ENCODE measurements at places on chromosomes 7 and 10.
A peak's percentile ranks its signal among the peaks of the same experiment; 100 is the strongest.

DNA sequence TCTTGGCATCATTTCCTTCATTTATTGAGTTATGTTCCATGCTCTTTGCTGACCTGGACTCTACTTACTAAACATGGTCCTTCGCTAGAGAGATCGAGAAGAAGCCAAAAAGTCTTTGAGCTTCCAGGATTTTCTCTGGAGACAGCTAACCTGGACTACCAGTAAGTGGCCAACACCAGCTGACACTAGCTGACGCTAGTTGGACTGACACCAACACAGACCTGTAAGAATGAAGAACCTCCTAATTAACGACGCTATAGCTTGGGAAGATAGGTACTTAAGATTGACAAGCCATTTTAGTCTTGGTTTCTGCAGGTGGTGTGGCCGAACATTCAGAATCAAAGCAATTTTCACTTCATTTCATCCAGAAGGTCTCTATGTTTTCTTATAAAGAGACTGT lies 66.4 kb downstream of the GALNT17 start:
- DNase-seq: no peak

DNA sequence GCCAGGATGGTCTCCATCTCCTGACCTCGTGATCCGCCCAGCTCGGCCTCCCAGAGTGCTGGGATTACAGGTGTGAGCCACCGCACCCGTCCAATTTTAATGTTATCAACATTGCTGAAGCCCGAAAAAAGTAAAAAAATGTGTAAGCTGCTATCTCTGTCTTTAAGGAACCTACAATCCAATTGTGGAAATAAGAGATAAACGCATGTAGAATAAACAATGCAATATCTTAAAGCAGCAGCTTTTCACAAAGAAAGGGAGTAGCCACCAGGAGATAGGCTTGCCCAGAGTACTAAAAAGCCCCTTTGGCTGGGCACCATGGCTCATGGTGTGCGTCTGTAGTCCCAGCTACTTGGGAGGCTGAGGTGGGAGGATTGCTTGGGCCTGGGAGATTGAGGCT lies 282.9 kb upstream of the LYZL1 start:
- DNase-seq: no peak

GRCh38 chr10:96212911-96213310 lies 58.5 kb downstream of the BLNK start:
- DNase-seq: no peak

- peak; percentile 70 for DNase-seq
These were observed 49.6 kb upstream of the SMNDC1 start for GRCh38 chr10:110354322-110354766.

DNA sequence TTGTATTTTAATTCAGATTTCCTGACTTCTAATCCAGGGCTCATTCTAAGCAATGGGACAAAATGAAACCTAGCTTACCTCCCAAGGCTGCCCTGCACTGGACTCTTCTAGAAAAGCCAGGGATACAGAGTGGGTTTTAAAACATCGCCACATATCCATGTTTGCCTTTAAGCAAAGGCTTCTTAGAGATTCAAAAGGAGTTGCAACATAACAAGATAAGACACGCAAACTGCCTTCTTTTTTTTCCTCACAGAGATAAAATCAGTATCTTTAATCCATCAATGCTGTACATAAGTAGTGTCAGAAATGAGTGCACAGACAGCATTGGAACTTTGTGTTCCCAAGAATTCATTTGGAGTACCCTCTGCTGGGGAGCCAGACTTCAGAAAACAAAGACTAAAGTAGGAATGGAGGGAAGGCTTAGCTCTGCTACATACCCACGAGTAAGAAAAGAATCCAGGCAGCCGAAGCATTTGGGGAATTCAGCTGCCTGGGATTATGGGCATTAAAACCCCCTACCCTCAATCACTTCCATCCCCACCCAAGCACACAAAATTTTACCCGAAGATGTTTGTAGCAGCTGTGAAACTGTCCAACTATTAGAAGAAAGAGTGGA lies 427.8 kb downstream of the ARL4A start:
- no peak for DNase-seq

DNA sequence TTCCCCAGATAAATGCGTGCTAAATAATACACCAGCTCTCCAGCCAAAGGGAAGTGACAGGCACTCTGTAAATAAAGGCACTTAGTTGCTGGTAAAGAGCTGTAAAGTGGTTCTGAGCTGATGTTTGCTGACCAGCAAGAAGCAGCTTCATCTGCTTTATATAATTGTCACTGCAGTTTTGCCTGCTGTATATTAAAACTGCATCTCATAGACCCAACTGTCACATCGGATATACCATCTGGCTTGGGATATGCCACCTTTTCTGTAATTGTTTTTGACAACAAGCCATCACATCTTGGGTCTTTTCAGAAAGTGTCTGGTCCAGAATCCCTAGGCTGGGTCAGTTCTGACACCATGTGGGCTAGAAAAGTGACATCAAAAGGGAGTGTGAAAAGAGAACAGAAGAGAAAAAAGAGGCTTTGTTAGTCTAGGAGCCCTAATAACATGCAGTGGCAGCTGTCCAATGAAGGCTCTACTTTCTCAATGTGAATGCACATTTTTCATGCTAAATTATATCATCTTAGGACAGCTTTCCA lies 697.6 kb downstream of the KCNMA1 start:
- no peak for DNase-seq

GRCh38 chr7:16609842-16610450 lies 35.6 kb downstream of the ANKMY2 start:
- DNase-seq: no peak

DNA sequence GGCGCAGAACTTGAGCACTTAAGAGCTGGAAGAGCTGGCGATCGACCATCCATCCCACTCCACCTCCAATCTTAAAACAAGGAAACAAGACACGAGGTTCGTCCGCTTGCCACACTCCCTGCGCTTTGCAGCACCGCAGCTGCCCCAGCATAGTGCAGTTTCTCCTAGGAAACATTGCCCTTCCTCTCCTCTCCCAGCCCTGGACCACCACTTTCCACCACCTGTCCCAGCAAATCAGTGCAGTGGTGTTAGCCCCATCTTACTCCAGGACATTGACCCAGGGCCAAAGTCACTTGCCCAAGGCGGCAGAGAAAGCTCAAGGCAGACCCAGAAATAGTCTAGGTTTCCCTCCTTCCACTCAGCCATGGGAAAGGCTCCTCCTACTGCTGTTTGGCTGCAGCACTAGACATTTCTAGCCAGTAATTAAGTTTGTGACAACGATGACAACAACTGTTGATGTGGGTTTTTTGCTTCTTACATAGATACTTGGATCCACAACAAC lies 1.5 kb upstream of the PARD3 start:
- DNase-seq: no peak

GRCh38 chr10:119367841-119368549 lies 160.6 kb downstream of the GRK5 start:
- DNase-seq: no peak

- no peak for DNase-seq
These were observed 32.9 kb downstream of the TMEM168 start for GRCh38 chr7:112757337-112757736.

GRCh38 chr7:33054261-33054964 lies 8.2 kb downstream of the NT5C3A start:
- DNase-seq: no peak

- no peak for DNase-seq
These were observed 13.1 kb downstream of the SDHAF3 start for GRCh38 chr7:97130417-97131139.

DNA sequence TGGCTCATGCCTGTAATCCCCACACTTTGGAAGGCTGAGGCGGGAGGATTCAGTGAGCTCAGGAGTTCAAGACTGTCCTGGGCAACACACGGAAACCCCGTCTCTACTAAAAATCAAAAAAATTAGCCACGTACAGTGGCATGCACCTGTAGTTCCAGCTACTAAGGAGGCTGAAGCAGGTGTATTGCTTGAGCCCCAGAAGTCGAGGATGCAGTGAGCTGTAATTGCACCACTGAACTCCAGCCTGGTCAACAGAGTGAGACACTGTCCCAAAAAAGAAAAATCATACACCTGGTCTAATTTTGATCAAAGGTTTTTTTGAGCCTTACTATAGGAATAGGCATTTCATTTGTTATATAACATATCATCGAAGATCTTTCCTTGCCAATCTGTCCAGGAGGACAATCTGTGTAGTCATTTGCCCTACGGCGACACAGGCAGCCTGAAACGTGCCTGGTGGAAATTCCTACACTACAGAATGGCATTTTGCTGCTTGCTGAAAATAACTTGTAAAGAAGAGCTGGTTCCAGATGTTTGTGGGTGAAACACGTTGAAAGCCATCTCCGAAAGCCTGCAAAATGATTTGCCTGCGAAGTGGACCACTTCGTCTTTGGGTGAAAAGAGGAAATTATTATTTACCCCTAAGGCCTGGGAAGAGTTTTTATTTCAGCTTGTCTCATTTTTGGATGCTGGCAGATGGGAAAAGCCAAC lies 31.3 kb upstream of the GDI2 start:
- peak; percentile 24 for DNase-seq

DNA sequence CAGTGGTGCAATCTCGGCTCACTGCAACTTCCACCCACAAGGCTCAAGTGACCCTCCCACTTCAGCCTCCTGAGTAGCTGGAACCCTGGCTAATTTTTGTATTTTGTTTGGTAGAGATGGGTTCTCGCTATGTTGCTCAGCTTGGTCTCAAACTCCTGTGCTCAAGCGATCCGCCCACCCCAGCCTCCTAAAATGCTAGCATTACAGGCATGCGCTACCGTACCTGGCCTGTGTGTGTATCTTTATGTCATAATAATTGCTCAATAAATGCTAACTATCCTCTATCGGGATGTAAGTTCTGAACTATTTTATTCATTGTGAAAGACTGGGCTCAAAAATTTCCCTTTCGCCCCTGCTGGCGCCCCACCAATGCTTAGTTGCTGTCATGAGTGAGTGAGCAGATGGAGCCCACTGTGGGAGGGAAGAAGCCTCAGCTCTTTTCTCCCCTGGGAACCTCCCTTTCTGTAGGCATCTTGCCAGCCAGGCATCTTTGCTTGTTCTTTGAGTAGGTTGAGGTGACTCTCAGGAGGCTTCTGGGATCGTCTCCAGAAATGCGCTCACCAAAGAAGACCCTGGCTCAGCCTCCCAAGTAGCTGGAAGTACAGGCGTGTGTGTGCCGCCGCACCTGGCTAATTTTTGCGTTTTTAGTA lies 38.3 kb downstream of the CAMK1D start:
- DNase-seq: no peak

DNA sequence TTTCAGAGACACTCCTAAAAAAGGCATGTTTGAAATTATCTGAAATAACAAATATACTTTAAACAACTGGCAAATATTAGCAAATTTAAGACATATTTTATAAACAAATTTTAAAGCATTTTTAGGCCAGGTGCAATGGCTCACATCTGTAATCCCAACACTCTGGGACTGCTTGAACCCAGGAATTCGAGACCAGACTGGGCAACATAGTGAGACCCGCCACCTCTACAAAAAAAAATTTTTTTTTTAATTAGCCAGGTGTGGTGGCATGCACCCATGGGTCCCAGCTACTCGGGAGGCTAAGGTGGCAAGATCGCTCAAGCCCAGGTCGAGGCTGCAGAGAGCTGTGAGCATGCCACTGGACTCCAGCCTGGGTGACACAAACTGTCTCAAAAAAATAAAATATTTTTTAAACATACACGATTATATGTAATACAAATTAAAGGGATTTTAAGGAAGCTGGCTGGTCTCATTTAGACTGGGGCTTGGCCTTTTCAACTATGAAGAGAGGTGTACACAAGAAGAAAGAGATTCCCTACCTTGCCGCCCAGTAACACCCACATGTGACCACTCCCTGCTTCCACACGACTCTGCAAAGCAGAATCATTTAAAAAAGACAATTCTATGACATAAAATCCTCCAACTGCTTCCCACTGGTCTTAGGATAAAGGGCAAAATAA lies 7.5 kb downstream of the LARP4B start:
- no peak for DNase-seq

DNA sequence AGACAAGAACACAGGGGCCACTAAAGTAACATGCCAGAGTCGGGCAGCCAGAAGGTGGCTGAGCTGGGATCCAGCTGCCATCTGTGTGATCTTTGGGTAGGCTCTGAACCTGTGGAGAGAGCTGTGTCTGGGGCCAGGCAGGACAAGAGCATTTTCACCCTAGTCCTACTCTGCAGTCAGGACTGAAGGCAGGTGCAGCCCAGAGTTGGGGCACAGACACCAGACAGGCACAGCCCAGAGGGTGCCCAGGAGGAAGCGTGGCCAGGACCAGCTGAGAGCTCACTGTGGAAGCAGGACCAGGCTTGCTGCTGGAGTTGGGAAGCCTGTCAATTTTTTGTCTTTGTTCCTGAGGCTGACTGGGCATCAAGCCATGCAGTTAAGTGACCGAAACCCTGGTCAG lies 113.6 kb downstream of the ADCY1 start:
- no peak for DNase-seq

DNA sequence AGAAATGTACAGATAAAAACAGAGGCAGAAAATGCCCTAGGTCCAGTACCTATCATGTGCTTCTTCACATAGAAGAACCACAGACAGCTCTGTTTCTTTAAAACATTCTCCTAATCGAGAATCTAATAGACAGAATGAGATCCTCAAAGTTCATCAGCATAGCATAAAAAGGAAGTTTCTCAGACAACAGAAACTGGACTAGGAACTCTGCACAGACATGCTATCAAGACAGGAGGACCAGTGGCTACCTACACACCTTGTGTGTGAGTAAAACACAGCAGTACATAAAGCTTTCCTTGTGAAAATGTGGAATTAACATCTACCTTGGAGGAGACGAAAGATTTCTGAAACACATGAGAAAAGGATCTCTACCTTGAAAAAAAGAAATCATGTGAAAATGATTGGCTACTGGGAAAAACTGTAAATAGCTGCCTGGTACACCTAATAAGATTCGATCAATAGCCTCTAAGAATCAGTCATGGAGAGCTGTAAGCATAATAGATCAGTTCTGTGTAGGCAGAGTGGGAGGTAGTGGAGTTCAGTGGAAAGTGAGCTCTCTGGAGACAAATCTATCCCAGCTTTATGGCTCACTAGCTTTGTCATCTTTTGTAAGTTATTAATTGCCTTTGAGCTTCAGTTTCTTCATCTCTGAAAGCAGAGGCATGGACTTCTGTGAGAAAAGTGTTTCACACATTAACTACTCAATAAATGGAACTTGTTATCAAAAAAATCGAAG lies 26.7 kb downstream of the ELAPOR2 start:
- no peak for DNase-seq

GRCh38 chr7:65946904-65947303 lies 35.1 kb downstream of the GUSB start:
- no peak for DNase-seq

DNA sequence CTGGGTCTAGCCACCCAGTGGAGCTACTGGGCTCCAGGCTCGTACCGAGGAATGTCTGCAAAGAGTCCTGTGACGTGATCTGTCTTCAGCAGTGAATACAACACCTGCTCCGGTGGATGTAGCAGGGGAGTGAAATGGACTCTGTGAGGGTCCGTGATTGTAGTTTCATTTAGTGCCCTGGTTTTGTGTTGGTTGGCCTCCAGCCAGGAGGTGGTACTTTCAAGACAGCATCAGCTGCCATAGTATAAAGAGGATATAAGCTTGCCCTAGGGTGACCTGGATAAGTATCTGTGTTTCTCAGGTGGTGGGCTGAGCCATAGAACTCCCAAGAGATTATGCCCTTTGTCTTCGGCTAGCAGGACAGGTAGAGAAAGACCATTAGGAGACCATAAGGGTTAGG lies 24.6 kb upstream of the WNT2 start:
- DNase-seq: no peak

All from germinal center (tissue), 1 donor.